ENCODE measurements at places on chromosomes 5 and 9. TPM values are rescaled to one million over a fixed set of nuclear protein-coding genes. Genes with fewer than 3 reads are reported as not detected.

The GKAP1 gene
- polyA plus RNA-seq: 6.9 TPM

The TRIP13 gene
- polyA plus RNA-seq: 2.6 TPM

The ESM1 gene
- polyA plus RNA-seq: not detected

The ADAMTSL1 gene
- 1.1 TPM for polyA plus RNA-seq

The OR1J4 gene
- polyA plus RNA-seq: not detected

The TOR1A gene
- polyA plus RNA-seq: 61.8 TPM
